Activated naive CD4-positive, alpha-beta T cell treated with anti-CD3 and anti-CD28 coated beads, Interleukin-2, amount 50 U/mL, for 72 hours (primary cell): ENCODE measurements at places on chromosomes 1 and 21. TPM values are rescaled to one million over a fixed set of nuclear protein-coding genes. Genes with fewer than 3 reads are reported as not detected.

Gene GUCA2B
- total RNA-seq, result not detected

Gene FNDC7
- total RNA-seq, result 0.07 TPM

Gene SPATA17
- total RNA-seq, result not detected

Gene OLFM3
- not detected for total RNA-seq

Gene ZNF362
- total RNA-seq, result 3.0 TPM

Gene FALEC
- total RNA-seq, result 0.66 TPM

Gene BARHL2
- not detected for total RNA-seq

Gene BCAR3
- total RNA-seq, result 0.25 TPM

- DNase-seq, result peak; percentile 31
These were observed 729 bp upstream of the CDCA8 start for GRCh38 chr1:37691497-37692077.

- no peak for DNase-seq
These were observed 94.5 kb downstream of the CD58 start for GRCh38 chr1:116476321-116476720.

GRCh38 chr1:57860325-57860724 is 436.5 kb upstream of the DAB1 start:
- no peak for DNase-seq

Gene PTPN22
- 55.3 TPM for total RNA-seq

DNA sequence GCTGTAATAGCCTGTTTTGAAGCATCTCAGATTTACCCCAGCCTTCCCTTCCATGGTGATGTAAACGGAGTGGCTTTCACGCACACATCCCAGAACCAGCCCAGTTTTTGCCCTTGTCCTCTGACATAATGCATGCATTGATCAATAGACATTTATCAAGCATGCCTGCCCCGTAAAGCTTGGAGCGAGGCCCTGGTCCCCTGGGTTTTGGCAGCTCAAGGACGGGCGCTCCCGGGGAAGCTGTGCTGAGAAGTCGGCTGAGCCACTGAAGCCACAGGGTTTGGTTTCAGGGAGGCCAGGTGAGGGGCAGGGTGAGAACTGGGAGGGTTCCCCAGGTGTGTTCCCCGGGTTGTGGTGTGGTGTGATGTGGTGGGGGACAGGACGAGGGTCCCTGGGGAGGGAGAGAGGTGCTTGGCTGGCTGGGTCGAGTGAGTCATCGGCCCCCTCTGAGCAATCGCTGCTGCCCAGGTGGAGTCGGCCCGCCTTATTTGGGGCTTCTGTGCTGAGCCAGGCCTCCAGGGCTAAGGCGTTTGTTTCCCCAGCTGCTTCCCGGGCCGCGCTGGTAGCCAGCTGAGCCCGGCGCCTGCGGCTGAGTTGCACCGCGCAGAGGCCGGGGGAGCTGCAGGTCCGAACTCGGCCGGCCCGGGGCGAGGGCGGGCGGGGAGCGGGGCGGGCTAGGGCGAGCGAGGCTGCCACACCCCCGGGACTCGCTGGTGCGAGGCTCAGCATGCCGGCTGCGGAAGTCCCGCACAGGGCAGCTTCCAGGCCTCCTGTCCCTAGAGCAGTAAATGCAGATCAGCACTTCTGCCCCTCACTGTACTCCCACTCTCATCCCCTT is 23.6 kb downstream of the ATP2B4 start:
- peak; percentile 80 for DNase-seq

Gene CLCNKB
- not detected for total RNA-seq

GRCh38 chr21:43997766-43998742 is 14.1 kb upstream of the TRAPPC10 start:
- DNase-seq, result no peak

DNA sequence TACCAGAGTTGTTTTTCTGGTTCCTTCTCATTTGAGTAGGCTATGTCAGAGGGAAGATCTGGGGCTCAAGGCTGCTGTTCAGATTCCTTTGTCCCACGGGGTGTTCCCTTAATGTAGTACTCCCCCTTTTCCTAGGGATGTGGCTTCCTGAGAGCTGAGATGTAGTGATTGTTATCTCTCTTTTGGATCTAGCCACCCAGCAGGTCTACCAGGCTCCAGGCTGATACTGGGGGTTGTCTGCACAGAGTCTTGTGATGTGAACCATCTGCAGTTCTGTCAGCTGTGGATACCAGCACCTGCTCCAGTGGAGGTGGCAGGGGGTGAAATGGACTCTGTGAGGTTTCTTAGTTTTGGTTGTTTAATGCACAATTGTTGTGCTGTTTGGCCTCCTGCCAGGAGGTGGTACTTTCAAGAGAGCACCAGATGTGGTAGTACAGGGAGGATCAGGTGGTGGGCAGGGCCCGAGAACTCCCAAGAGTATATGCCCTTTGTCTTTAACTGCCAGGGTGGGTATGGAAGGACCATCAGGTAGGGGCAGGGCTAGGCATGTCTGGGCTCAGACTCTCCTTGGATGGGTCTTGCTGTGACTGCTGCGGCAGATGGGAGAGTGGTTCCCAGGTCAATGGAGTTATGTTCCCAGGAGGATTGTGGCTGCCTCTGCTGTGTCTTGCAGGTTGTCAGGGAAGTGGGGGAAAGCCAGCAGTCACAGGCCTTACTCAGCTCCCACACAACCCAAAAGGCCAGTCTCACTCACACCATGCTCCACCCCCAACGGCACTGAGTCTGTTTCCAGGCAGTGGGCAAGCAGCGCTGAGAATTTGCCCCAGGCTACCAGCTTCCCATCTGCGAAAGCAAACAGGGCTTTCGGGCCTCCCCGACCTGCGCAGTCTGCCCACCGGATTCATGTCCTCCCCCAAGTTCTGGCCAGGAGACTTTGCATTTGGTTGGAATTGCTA is 64.2 kb downstream of the SERINC2 start:
- DNase-seq, result no peak

DNA sequence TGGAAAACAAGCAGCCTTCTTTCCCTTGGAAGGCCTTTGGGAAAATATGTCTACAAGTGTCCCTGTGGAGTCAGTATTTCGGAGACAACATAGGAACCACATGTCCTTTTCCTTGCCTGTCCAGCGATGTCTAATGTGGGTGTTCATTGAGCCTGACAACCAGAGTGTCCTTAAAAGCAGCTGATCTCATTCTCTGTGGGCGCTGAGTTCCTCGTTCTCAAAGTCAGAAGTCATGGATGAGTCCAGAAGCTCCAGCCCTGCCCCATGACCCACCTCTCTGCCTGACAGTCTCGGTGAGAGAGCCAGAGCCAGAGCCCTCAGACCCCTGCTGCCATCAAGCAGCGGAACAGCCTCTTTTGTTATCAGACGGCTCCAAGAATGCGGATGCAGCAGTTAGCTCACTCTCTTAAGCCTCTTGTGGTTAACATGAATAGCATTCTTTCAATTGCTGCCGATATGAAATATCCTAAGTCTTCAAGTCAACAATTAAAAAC is 329.2 kb downstream of the TGFB2 start:
- DNase-seq, result no peak

DNA sequence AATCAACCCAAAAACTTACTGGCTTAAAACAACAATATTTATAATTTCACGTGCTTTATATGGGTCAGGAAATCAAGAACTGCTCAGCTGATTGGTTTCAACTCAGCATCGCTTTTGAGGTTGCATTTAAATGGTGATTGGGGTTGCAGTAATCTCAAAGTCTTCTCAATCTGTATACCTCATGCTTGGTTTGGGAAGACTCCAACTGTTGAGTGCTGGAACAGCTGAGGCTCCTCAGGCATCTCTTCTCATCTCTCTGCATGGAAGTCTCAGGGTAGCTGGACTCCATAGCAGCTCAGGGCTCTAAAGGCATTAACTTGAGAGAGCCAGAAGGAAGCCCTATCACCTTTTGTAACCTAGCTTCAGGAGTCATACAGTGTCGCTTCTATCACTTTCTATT is 35.1 kb downstream of the AK5 start:
- no peak for DNase-seq

Gene KISS1
- total RNA-seq, result 0.91 TPM

Gene GREM2
- total RNA-seq, result 0.16 TPM

- no peak for DNase-seq
These were observed 25.1 kb downstream of the BCAR3 start for GRCh38 chr1:93656491-93656890.

DNA sequence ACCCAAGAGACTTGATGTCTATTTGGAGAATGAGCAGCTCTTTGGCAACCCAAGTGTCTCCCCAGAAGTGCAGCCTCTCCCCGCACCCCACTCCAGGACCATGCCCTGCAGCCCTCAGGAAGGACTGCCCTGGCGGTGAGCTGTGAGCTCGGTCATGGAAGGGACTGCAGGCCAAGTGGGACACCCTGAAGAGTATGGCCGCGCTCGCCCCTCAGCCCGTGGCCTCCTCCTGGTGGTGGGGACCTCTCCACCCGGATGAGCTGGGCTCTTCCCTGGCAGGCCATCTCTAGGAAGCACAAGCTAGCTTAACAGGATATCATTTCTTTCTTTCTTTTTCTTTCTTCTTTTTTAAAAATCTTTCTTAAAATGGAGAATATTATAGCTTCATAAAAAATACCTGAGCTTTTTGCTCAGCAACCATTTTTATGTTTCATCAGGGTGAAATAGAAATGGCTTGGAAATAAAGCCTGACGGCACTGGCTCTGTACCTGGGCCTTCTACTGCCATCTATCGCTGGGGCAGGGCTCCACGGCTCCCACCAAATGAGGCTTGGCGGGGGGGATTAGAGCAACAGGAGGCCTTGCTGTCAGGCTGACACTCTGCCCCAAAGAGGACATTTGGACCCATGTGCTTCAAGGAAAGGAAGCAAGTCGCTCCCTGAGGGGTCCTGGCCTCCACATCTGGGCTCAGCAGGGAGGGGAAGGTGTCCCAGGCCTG is 296.2 kb upstream of the VAMP3 start:
- DNase-seq, result no peak

Gene PTGFR
- total RNA-seq, result not detected

DNA sequence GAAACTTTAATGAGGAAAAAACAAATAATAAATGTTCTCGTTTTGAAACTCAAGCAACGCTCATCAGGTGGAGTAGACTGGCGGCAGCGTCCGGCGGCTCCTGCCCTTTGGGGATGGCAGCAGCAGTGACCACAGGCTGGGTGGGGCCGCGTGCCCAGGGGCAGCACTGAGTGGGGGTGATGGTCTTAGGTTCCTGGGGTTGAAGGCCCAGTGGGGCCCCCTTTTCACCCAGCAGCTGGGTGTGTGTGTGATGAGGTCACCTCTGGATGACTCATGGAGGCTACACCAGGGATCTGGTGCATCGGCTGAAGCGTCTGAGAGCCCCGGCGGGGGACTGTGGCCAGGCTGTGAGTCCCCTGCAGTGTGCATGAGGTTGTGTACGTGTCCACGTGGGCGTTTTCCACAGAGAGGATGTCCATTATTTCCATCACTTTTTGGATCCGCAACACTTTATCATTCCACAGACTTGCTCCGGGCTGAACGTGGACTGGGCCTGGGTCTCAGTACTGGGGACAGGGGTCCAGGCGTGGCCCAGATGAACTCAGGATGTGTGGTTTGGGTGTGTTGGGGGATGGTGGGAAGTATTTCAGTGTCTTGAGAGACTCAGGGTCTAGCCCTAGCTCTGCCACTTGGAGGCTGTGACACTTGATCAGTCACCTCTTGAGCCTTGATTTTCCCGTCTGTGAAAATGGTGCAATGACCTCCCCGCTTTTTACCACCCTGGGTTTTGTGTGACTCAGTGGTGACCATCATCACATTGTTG is 25.6 kb downstream of the LDLRAP1 start:
- DNase-seq, result no peak

DNA sequence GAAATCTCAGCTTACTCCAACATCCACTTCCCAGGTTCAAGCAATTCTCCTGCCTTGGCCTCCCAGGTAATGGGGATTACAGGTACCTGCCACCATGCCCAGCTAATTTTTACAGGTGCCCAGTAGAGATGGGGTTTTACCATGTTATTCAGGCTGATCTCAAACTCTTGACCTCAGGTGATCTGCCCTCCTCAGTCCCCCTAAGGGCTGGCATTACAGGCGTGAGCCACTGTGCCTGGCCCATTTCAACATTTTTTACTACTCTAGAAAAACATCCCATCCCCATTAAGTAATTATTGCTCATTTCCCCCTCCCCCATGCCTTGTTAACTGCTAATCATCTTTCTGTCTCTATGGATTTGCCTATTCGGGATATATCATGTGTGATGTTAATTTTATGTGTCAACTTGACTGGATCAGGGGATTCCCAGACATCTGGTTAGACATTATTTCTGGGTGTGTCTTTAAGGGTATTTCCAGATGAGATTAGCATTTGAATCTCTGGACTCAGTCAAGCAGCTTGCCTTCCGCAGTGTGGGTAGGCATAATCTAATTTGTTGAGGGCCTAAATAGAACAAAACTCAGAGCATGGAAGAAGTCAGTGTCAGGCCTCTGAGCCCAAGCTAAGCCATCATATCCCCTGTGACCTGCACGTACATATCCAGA is 33.0 kb upstream of the ZBTB8B start:
- no peak for DNase-seq

Gene SYNC
- not detected for total RNA-seq

- no peak for DNase-seq
These were observed 24.7 kb upstream of the RAB3GAP2 start for GRCh38 chr1:220296981-220297380.

DNA sequence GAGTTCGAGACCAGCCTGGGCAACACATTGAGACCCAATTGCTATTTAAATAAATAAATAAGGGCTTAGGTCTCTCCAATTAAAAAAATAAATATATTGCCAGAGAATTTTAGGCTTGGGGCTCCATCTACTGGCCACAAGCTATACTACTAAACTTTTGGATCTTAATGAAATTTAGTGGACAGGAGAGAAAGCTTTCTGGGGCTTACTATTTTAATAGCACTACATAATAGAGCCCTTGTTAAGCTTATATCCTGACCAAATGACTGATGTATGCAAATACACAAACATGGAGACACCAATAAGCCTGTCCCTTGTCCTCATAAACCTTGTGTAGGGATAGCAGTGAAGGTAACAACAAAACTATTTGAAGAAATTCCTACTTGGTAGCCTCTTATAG is 18.4 kb downstream of the CCT3 start:
- DNase-seq, result no peak

Gene CCDC27
- total RNA-seq, result not detected

DNA sequence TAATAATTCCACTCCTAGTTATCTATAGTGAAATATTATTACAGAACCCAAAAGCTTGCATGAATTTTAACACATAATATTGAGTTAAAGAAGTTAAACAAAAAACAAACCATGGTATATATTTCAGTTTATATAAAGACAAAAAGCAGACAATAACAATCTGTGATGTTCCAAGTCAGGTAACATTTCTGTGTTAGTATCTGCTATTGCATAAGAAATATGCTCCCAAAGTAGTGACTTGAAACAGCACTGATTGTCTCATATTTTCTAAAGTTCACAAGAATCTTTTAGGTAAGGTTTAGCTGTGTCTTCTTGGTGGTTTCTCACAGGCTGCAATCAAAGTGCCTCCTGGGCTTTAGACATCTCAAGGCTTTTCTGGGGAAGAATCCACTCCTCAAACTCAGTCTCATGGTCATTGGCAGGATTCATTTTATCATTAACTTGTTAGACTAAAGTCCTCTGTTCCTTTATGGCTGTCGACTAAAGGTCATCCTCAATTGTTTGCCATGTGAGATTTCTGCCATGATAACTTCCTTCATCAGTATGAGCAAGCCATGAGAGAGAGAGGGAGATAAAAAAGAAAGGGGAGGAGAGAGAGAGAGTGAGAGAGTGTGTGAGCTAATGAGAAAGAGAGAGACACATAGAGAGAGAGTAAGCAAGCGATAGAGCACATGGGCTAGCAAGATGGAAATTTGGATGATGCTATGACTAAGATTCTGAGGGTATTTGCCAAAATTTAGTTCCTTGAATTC is 19.9 kb downstream of the GBP1 start:
- no peak for DNase-seq

Gene EPHA2
- 0.16 TPM for total RNA-seq

Gene HTR1D
- total RNA-seq, result not detected
